ENCODE measurements at places on chromosomes 5 and 9.
A peak's percentile ranks its signal among the peaks of the same experiment; 100 is the strongest.

DNA sequence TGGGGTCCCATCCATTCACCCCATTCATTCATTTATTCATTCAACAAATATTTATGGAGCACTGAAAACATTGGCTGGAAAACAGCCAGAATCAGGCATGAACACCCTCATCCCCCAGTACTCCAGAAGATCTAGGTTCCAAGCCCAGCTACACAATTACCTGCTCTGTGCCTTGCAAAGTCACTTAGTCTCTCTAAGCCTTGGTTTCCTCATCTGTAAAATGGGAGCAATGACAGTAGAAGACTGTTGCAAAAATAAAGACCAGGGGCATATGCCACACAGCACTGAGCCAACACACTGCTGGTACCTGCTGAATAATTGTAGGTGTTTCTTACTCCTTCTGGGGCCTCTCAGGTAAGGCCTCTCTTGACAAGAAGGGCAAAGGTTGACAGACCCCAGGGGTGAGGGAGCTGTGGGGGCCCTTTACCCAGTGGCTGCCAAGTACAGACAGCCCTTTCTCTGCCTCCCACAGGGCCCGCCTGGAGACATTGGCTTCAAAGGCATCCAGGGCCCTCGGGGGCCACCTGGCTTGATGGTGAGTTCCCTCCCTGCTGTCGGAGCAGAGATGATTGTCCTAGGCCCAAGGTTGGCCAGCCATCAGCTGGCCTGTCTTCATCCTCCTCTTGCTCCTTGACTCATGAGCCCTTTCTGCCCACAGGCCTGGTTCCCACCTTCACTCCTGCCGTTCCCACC lies 22.6 kb upstream of the ORM1 start:
- no peak for DNase-seq

DNA sequence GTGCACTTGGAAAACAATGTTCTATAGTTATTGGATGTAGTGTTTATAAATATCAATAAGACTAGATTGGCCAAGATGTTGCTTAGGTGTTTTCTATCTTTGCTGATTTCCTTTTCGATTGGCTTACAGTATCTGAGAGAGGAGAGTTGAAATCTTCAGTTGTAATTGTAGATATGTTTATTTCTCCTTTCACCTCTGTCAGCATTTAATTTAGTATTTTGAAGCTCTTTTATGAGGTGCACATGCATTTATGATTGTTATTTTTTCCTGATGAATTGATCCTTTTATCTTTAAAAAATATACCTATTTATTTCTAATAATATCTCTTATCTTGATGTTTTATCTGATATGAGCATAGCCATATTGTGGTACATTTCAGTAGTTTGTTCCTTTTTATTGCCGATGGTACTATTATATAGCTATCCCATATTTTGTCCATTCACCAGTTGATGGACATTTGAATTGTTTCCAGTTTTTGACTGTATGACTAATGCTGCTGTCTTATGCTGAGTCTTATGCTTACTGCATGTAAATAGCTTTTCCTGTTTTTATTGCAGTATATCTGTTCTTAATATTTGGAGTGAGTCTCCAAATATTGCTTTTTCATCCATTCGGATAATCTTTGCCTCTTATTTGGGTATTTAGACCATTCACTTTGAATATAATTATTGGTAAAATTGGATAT lies 34.7 kb downstream of the ERCC6L2 start:
- DNase-seq: peak; percentile 4

DNA sequence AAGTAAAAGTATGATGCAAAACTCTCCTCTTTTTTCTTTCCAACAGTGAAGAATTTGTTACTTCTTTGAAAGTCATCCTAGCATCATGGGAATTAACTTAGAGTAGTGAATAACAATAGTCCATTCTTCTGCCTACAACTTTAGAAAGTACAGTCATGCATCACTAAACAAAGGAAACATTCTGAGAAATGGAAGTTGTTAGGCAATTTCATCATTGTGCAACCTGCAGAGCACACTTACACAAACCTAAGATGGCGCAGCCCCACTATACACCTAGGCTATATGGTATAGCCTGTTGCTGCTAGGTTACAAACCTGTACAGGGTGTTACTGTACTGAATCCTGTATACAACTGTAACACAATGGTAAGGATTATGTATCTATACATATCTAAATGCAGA lies 1209.3 kb upstream of the C9orf72 start:
- DNase-seq: peak; percentile 24

DNA sequence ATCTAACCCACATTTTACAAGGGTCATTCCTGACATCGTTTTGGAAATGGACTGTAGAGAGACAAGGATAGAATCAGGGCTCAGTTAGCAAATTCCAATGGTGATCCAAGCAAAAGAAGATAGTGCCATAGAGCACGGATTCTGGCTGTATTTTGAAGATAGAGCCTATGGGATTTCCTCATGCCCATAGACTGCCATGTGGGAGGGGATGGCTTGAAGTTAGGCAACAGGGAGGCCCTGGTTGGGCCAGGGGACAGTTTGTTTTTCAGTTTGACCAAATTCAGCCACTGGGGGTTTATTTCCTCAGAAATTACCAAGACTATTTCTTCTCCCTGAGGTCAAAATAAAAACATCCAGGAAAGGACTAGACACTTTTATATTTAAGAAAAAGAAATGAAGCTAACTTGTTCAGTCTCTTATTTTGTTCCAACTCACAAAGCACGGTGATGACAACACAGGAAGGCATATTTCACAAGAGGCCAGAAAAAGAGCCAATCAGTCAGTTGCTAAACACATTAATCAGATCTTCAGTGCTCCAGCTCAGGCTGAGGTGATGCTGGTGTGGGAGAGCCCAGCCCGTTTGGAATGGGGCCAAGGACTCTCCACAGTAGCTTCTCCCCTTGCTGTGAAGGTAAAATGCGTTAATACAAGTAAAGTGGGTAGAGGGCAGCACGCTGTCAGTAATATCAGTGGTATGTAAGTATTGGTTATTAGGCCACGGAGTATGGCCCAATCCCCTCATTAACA lies 4.4 kb upstream of the DCTN4 start:
- DNase-seq: peak; percentile 82

- no peak for DNase-seq
These were observed 2.1 kb upstream of the NFIB start for GRCh38 chr9:14315875-14316601.

DNA sequence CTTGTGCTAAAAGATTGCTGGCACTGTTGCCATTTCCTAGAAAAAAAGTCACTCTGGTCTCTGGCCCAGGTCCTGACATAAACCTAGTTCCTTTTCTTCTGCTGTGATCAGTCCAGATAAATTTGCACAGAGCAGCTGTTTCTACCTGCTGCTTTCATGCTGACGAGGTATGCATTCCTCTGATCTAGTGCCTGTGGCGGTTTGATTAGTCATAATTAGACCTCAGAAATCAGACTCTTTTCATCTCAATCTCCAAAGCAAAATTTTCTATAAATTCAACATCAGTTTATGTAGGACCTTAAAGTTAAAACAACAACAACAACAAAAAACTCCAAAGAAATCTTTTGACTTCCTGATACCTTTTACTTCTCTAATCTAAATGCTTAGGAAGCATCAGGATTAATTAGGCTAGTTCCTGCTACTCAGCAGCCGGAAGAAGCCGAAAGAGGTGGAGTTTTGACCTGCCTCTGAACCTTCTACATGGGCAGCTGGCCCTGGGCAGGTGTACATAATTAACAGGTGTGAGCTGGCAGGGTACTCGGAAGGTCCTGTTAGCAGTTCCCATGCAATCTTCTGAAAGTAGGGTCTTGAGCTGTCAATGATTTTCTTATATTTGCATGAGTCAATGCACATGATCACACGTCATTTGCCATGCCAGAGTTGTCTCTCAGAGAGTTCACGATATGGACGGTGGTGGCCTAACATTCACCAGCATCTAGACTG lies 83.3 kb upstream of the CCDC112 start:
- DNase-seq: peak; percentile 25

DNA sequence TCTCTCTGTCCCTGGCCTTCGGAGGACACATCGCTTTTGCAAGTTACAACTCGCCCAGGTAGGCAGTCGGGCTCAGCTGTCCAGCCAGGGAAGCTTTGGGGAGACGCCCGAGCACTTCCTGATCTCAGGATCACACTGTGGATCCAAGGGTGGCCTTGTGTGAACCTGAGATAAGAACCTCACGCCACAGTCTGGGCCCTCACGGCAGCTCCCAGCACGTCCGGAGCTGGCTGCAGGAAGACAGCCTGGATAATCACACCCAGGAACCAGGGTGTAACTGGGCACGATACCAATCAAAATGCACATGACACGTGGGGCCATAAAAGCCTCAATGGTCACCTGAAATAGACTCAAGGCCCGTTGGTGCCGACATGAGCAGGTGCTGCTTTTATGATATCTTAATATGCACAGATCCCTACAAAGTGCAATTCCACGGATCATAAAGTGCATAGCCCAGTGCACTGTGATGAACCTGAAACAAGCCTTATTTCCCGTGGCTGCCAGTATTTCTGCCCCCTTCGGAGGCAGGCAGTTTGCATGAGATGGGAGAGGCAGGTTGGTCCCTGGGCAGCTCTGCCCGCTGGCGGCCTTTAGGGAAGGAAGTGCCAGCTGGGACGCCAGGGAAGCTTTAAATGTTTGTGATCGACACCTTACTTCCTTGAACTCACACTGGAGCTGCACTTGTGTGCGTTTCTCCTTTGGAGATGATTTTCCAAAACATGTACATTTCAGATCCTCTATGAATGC lies 14.5 kb downstream of the SLC6A18 start:
- DNase-seq: no peak

GRCh38 chr5:36374266-36374862 lies 72.7 kb upstream of the RANBP3L start:
- peak; percentile 88 for DNase-seq

DNA sequence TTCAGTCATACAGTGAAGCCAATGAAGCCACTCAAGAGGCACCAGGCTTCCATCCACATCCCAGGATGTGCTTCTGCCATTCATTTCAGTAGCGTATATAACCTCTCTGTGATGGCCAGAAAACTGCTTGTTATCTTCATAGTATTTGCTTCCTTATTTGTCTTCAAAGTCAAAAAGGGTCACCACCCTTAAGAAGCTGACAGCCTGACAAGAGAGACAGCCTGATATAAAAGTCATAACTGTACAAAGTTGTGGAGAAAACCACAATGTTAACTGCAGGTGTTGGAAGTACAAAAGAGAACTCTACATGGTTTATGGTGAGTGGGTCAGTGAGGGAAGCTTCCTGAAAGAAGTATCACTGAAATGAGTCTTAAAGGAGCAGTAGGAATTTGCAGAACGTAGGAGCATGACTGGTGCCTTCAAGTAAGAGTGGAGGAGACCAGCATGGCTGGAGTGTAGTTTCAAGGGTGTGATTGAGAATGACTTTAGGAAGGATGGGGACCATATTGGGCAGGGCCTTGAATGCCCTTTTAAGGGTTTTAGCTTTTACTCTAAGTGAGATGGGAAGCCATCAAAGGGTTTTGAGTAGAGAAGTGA lies 33.7 kb downstream of the NIM1K start:
- DNase-seq: no peak

GRCh38 chr9:99622679-99623078 lies 199.0 kb upstream of the NR4A3 start:
- no peak for DNase-seq

DNA sequence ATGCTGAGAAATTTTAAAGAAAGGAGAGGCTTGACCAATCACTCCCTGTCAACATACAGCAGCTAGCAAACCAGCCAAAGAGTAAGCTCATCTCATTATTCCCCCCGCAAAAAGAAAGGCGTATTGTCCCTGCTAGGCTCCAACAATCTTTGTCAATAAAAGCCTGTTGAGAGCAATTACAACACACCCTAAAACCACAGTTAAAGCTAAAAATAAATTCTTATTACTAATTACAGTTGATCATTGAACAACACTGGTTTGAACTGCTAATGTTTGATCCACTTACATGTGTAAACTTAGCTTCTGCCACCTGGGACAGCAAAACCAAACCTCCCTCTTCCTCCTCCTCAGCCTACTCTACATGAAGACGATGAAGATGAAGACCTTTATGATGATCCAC lies 151.2 kb downstream of the TSSK1B start:
- no peak for DNase-seq

DNA sequence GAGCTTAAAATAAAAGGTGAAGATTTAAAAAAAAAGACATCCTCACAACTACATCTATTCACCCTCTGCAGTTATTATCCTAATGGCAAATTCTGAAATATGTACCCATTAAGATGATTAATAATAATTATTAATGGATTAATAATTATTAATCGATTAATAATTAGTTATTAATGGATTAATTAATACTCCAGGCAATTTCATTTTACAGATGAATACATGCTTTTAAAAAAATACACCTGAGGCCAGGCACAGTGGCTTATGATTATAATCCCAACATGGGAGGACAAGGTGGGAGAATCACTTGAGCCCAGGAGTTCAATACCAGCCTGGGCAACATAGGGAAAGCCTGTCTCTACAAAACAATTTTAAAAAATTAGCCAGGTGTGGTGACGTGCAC lies 182.4 kb downstream of the ARRDC3 start:
- DNase-seq: no peak

DNA sequence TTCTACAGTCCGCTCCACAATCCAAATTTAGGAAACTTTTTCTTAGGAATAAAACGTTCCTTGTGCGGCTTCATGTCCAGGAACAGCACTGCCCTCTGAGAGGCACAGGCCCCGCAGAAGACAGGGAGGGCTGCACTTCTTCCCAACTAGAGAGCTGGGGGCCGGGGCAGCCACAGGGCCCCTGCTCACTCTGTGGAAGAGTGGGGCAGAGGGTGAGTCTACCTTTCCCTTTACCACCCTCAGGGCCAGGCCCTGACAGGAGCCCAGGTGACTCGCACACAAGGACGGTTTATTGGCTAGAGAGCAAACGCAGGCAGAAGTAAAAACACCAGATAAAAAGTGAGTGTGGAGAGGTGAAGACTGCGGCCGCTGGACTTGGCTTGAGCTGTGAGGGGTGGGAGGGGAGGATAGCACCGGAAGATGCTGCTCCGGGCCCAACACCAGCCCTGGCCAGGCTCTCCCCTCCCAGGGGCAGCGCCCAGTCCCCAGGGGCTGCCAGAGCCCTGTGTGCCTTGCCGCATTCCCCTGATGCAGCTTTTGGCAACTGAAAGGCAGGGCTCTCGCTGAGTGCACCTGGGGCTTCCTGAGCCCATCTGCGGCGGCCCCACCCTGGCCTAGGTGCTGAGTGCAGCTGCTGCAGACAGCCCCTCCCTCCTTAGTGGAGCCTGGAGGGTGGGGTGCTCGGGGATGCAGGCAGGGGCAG lies 20.2 kb downstream of the SH3GLB2 start:
- DNase-seq: no peak

GRCh38 chr9:135164036-135164435 lies 76.6 kb downstream of the OLFM1 start:
- no peak for DNase-seq

DNA sequence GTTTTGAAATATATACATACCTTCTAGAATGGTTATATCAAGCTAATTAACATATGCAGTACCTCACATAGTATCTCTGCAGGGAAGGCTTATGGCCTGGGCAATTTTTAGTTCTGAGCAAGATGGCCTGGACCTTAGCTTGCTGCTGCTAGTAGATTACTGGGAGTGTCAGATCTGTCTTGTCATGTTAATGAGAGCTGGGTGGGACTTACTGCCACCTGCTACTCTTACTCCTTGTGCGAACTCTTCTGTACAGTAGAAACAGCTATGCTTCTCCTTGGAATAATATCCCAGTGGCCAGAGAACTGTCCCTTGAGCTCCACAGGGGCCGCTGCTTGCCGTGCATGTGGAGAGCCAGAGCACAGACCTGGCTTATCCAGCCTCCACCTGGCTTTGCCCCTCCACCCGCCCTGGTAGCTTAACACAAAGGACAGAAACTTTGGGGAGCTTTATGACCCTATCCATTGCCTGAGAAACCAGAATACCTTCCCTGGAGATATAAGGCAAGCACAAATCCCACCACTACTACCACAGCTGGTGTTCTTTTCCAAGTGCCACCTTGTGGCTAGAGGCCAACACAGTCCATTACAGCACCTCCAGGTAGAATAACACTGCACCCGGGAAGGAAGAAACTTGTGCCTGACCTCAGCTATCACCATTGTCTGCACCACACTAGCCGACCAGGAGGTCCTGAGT lies 74.4 kb upstream of the RUSC2 start:
- no peak for DNase-seq

All from foreskin fibroblast (primary cell).